ENCODE measurements at places on chromosomes 1 and 21.

DNA sequence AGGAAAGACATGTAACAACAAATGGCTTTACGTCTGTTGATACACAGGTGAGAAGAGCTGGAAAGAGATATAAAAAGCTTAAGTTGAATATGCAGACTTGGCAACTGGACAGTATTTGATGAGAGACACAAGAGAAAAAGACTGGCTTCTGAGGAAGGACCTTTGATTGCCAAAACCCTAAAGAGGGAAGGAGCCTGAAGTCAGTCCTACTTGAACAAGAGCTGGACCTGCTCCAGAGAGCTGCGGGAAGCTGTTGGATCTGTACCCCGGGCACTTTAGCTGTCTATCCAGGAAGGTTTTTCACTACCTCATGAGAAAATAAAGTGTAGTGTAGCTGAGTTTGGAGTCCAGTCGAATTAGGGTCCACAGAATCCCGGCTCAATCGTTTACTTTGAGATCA is 25.3 kb upstream of the LRRC8B start:
- DNase-seq, result no peak

- DNase-seq, result no peak
Measured at GRCh38 chr1:119783354-119784185, 14.9 kb upstream of the HMGCS2 start.

GRCh38 chr1:206105464-206105995 is 11.7 kb downstream of the AVPR1B start:
- DNase-seq, result no peak

- DNase-seq, result no peak
Measured at GRCh38 chr1:69535490-69535889, 32.2 kb upstream of the LRRC7 start.

GRCh38 chr1:235068158-235069121 is 60.2 kb downstream of the TOMM20 start:
- DNase-seq, result no peak
